ENCODE measurements at places on chromosomes 5 and 9.

DNA sequence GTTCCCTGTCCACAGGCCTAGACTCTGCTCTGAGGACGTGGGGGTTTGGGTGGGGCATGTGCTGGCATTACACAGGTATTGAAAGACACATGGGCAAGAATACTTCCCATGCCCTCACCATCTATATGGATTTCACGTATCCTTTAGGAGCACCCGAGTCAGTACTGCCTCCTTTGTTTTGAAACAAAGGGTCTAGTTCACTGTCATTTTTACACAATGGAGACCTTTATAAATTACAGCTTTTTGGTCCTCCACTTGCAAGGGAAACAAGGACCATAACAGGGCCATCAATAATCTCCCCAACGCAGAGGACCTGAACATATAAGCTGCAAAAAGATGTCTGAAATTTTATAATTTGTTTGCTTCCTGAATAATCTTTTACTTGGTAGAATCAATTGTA, 24.9 kb upstream of the CRHBP start:
- DNase-seq: no peak

DNA sequence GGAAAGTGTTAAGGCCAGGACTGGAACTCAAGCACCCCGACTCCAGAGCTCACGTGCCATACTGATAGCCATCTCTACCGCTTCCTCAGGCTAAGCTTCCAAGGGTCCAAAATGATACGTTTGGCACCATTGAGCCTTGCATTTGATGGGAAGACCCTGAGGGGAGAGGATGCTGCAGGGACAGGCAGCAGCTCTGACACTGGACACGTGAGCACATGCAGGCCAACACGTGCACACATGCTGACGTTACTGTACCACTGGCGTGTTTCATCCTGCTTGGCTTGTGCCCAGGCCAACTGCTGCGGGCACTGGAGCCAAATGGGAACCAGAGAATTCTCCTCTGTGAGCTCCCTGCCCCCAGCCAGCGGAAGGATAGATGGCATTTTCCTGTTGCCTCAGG, 5.2 kb downstream of the FAT2 start:
- DNase-seq: no peak

- no peak for DNase-seq
Observed at GRCh38 chr5:52693280-52693679, 94.4 kb upstream of the ITGA1 start.

- no peak for DNase-seq
Observed at GRCh38 chr5:76204713-76205112, 121.5 kb downstream of the SV2C start.

DNA sequence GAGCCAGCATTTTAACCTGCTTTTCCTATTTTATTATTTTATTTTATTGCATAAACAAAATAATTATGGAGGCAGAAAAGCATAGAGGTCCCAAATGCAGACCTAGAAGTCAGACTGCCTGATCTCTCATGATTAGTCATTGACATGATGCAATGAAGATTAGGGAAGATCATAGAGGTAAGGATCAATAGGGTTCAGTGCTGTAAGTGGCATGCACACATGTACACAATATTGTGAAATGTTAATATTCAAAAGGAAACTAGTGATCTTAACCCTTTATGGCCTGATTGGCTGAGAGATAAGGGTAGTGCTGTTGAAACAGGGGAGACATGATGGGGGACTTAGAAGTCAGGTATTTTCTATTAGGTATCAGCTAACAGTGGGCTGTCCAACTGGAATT, 1.1 kb upstream of the FRRS1L start:
- no peak for DNase-seq

- DNase-seq: no peak
Observed at GRCh38 chr9:15553528-15553898, 670 bp downstream of the CCDC171 start.

Measured in upper lobe of right lung (tissue), 1 donor.